Fibroblast of upper back skin (primary cell): ENCODE measurements at places on chromosomes 2 and 18.

- DNase-seq: peak; percentile 54
Observed at GRCh38 chr18:3998698-3999333, 456.3 kb downstream of the DLGAP1 start.

- no peak for DNase-seq
Observed at GRCh38 chr2:74552914-74553811, 579 bp downstream of the LOXL3 start.

DNA sequence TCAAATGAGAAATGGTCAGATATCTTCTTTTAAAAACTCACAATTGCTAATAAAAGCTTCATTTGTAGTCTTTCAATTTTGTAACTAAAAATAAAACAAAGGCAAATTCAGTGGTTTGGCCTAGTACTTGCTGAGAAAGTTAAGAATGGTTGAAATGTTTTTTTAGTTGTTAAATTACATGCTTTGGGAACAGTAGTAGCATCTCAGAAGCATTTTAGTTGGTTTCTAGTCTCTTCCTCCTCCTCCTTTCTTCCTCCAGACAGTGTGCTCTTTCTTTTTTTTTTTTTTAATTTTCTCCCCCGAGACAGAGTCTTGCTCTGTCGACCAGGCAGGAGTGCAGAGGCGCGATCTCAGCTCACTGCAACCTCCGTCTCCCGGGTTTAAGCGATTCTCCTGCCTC lies 9.8 kb downstream of the TRAK2 start:
- no peak for DNase-seq

GRCh38 chr2:40164736-40165508 lies 287.0 kb downstream of the SLC8A1 start:
- no peak for DNase-seq

- peak; percentile 63 for DNase-seq
Observed at GRCh38 chr2:20444101-20444992, 2.5 kb upstream of the RHOB start.
